ENCODE measurements at places on chromosomes 2 and 18.

DNA sequence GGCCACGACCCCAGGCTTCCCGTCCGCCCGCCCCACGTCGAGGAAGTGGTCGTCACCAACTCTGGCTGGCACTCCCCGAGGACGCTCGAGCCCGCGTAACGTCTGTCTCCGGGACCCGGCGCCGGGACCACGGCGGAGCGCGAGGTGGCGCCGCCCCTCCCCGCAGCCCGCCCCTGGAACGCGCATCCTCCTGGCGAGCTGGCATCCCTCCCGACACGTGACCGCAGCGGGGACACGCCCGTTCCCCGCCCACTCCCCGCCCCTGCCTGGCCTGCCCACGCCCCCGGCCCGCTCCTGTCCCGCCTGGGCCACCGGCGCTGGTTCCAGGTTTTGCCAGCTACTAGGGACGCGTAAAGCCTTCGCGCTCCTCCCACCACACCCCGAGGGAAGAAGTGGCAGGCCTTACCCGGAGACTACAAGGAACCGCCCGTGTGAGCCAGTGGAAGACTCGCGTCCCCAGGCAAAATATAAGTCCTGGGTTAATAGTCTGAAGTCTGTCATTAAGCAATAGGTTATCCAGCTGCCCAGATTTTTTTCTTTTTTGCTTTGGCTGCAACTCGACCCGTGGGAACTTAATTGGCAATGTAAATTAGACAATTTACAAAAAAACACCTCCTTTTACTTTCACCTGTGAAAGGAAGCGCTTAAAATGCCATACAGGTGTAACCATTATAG, at the start of gene OSBPL1A:
OSBPL1A (minus strand) TSS at position 131 of the 675 bp plus-strand sequence. CDS start 20,291 bp downstream, outside the sequence.
- DNase-seq: peak; percentile 78

DNA sequence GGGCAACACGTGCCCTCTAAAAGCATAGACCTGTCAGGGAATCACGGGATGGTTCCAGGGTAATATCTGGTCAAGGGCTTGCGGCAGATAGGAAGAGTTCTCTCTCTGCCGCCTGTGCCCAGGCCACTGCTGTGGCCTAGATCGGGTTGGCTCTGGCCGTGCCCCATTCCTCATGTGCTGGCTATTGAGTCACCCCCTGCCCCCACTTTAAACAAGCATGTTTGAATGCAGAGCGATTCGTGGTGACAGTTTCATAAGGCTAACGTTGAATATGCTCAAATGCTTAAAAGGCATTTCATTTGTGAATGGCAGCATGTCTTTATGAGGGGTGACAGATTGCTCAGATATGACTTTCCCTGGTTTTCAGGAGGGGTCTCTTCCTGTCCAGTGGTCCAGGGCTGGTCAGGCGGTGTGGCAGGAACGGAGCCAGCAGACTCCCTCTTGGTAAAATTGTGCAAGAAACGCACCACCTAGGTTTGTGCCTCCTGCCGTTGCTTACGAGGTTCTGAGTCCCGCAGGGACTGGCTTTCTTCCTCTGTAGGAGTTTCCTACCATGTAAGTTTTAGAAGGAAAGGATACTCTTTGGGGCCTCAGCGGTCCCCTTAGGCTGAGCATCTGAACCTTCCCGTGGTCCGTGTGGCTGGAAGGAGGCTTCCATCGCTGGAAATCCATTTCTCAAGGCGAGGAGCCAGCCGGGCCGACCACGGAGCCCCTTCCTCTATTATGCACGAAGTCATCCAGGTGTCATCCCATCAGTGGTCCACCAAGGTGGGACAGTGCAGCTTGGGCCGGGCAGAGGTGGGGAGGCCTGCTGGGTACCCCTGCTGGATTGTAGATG, 50.2 kb downstream of the AGAP1 start:
- DNase-seq: no peak

DNA sequence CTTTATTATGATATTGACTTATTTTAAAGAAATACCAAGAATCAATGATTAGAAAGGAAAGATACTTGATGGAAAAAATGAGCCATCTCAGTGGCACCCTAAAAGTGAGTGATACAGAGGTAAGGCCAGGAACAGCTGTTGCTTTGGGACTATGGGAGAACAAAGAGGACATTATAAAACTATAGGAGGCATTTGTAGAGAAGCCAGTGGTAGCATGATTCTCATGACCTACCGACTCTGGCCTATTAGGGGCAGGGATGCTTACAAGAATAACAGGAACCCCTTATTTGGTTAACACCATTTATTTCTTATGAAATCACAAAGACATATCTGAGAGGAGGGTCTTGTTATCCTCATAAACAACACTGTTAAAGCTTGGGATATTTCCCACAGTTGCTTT, 162.2 kb downstream of the RIT2 start:
- no peak for DNase-seq

GRCh38 chr2:199470672-199471442, 13.1 kb upstream of the SATB2 start:
- no peak for DNase-seq

GRCh38 chr18:47898055-47898454, 32.4 kb downstream of the SMAD2 start:
- DNase-seq: no peak

Data from tibial nerve (tissue), 4 donors.